H7 (cell line): ENCODE measurements at places on chromosomes 3 and 15. TPM values are rescaled to one million over a fixed set of nuclear protein-coding genes. Genes with fewer than 3 reads are reported as not detected.

The TMCO5A gene
- total RNA-seq: not detected in 2 replicates

The TM4SF18 gene
- total RNA-seq: 2.6 and 4.9 TPM in 2 replicates

DNA sequence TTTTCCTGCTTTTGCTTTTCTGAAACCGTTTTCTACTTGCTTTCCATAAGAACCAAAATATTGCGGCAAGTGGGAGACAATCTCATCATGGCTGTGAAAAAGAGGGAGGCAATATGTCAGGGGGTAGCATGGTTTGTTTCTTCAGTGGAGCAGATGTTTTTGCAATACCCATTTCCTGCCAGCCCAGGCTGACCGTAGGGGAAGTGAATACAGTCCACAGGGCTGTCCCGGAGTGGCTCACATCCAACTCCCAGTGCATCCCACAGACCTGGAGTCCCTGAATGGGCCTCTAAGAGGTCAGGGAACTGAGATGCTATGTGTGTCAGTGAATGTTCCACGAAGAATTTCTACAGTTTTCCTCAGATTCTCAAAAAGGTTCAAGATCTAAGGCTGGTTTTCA, 69.6 kb downstream of the EPHB1 start:
- no peak for DNase-seq

The SCN5A gene
- 2.9 and 8.1 TPM in 2 replicates for total RNA-seq

DNA sequence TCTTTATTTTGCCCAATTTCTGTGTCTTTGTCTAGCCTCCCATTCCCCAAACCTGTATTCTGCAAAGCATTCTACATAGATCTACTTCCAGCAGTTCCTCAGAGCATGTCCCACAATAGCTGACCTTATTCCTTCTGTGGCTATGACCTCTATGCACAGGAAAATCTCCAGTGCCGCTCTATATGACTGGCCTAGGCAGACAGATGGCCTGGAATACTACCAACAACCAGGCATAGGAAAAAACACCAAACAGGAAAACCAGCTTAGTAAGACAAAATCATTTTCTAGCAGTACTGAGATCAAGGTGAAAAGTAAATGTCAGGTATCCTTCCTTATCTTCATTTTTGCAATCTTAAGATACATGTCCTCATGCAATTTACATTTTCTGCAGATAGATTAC, 1115.0 kb downstream of the IGSF11 start:
- no peak for DNase-seq

DNA sequence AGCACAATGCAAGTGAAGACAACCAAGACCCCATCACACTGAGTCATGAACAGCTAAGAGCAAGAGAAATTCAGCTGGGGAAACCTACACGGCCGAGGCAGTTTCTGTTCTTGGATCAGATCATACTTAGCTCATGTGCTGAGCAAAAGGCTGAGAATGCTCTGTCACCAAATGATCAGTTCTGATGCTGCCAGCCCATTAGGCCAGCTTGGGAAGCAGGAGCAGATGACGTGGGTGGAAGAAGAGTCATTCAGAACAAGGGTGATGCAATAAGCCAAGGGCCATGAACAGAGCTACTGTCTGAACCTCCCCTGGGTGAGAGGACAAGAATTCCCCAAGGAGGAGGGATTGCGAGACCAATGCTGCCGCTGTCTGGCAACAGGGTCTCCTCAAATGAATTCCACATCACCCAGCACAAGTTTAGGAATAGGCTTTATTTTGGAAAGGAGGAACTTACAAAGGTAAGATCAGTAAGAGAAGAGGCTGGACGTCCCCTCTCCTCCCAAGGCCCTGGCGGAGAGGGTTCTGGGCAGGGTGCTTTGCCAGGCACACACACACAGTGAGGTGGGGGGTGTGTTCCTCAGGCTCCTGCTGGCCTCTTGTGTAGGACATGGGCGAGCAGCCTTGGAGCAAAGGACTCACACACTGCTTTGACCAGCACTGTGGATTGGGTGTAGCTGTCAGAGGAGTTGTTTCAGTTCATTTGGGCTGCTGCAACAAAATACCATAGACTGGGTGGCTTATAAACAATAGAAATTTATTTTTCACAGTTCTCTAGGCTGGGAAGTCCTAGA, 65.6 kb upstream of the CTXND1 start:
- DNase-seq: no peak

DNA sequence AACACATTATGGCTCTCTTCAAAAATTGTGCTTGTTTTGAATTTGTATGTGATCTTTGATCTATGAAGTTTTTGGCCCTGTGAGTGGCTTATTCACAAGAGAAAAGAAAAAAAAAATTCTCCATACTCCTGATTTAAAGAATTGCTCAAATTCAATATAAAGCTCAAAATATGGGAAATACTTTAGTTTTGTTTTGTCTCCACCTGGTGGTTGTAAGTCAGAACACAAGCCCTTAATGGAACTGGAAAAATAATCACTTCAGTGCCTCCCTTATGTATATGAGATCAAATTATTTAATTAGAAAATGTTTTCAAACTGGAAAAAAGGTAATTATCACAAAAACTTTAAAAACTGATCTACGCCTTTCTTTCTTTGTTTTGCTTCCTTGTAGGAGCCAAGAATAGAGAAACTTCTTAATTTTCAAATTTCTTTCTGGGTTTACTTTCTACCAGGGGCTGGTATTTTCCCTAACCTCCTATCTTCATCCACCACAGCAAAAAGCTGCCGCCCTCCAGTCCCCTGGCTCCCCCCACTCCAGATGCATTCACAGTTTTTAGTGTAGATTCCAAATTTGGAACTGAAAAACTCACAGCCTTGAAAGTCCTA, 50.6 kb downstream of the SERP1 start:
- DNase-seq: peak; percentile 41

- DNase-seq: no peak
These were observed 39.0 kb downstream of the TAMM41 start for GRCh38 chr3:11807686-11808085.

The NMD3 gene
- total RNA-seq: 45.2 and 57.8 TPM in 2 replicates

The C15orf62 gene
- 0.31 and 0.48 TPM in 2 replicates for total RNA-seq

DNA sequence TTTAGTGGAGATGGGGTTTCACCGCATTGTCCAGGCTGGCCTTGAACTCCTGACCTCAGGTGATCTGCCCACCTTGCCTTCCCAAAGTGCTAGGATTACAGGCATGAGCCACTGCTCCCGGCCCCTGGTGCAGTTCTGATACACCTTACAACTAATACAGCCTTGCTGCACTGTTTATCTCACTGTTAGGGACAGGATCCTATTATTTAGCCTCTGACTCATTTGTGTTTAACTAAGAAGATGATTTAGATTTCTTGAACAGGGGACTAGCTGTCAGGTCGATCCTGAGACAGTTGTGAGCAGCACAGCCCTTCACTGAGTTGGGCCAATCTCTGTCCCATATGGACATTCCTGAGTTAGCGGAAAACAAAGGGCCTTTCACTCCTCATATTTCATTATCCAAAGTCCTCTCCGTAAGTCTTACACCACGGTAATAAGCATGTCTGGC, 19.2 kb downstream of the GYG1 start:
- DNase-seq: no peak

DNA sequence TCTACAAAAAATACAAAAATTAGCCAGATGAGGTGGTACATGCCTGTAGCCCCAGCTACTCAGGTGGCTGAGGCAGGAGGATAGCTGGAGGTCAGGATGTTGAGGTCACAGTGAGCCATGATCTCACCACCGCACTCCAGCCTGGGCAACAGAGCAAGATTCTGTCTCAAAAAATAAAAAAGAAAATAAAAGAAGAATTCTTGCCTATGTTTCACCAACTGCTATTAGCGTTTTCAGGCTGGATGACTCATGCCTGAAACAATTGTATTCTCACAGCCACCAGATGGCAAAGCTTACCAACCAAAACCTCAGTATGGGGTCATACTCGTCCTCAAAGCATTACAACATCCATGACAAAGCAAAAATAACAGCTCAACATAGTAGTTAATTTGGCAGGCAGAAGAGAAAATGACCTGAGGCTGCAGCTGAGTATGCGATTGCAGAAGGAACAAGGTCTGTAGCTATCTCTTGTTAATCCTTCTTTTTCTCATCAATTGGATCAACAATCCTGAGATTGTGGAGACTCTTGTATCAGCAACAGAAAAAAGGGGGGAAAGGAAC, 52.2 kb downstream of the TP53BP1 start:
- DNase-seq: peak; percentile 30

- DNase-seq: no peak
These were observed 37.7 kb upstream of the KLHL25 start for GRCh38 chr15:85832394-85832793.

DNA sequence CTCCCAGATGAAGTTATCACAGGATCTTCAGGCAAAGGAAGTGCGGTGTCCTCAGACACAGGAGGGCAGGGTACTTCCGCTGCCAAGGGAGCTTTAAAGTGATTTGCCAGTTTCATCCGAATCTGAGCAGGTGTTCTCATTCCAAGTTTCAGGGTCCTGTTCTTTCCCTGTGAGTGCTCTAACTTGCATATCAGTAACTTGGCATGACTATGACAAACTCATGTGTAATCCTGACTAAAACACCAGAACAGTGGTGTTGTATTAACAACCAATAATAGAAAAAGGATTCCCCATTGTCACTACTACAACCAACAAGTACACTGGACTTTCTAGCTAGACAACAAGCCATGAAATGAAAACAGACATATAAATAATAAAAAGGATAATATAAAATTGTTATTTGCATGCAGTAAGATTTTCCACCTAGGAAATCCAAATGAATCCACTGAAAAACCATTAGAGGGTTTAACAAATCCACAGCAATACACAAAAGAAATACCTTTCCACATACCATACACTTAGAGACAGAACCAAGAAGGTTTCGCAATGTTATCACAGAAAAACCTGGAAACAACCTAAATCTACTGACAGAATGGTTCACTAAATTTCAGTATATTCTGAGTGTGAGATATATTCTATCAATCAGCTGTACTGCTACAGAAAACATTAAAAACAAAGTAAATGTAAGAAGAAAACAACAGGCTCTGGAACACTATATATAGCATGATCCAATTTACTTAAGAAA, 40.9 kb upstream of the RPL35A start:
- no peak for DNase-seq

DNA sequence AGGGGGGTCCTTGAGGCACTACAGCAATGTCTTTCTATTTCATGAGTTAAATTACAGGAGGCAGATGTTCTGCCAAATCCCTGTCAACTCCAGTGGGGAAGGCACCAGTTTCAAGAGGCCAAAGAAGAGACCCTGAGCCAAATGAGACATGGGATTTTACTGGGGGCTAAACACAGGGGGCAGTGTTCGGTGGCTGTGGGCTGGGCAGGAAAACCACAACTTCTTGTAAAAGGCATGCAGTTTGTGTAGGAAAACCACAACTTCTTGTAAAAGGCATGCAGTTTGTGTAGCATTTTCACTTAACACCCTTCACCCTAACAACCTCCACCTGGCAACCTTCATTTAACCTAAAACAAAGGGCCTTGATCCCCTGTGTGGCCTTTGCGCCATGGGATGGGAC, 61.0 kb downstream of the POLR2M start:
- DNase-seq: no peak

- no peak for DNase-seq
These were observed 23.9 kb downstream of the NIT2 start for GRCh38 chr3:100358413-100358812.

GRCh38 chr3:4670352-4670751, 177.2 kb downstream of the ITPR1 start:
- peak; percentile 55 for DNase-seq

GRCh38 chr3:8421267-8421666, 80.4 kb upstream of the LMCD1 start:
- DNase-seq: no peak

DNA sequence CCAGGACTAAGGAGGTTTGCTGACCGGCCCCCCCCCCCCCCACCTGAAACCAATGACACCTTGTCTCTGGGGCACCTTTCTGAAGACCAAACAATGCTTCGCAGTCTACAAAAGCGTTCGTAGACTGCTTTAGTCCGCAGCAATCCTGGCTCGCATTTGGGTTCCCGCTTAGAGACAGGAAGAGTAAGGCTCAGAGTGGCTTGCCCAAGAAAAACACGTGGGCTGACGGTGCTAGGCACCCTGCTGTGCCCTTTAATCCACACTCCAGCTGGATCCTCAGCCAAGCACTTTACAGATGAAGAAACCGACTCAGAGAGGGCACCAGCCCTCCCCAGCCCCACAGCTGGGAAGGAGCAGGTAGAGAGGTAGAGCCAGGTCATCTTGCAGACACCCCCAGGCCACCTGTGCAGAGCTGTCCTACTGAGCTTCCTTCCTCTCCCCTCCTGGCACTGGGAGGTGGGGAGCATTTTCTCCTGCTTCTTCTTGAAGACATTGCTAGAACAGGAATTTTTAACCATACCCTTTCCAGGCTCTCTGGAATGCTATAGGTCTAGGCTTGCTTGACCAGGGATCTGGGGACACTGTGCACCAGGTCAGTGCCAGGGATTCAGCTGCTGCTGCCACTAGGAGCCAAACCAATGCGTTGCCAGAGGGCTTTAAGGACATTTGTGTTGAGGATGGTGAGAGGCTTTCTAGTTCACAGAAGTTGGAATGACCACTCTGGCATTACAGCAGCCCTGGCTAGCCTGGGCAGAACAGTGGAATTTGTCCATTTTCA, 1.0 kb upstream of the KLF15 start:
- peak; percentile 80 for DNase-seq

DNA sequence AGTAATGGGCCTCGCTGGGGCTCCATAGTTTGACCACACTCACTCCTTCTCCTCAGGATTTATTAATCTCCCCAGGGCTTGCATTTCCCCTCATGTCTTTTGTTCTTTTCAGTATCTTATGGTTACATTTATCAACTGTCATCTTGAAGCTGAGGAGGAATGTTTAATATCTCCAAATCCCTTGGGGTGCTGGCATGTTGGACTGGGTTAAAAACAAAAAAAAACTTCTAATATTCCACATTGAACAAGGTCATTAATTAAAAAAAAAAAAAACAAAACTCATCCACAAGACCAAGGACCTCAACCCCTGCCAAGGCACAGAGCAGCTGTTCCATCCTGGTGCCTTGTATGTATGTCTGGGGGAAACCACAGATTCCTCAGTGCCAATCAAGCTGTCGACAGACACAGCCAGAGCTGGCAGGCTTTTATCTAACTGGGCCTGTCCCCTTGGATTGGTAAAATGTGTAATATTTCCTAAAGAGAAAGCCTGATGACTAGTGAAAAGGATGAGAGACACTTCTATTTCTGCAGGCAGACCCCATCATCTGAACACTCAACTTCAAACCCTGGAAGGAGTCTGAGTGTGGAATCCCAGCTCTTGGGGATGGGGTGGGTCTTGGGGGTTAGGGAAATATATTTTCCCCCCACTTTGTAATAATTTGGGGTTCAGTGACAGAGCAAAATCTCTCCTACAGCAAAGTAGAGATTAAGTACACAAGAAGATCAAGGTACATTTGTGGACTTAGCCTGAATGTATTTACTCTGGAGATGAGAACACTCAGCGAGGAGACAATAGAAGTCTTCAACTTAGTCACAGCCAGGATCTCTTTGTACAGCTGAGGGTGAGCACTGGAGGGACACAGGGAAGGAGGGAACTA, 69.1 kb downstream of the TTC23 start:
- DNase-seq: no peak

The ZNF280D gene
- total RNA-seq: 12.0 and 17.0 TPM in 2 replicates

GRCh38 chr15:77421370-77421700, 647 bp downstream of the HMG20A start:
- peak; percentile 33 for DNase-seq
